ENCODE measurements at places on chromosomes 1 and 21.

DNA sequence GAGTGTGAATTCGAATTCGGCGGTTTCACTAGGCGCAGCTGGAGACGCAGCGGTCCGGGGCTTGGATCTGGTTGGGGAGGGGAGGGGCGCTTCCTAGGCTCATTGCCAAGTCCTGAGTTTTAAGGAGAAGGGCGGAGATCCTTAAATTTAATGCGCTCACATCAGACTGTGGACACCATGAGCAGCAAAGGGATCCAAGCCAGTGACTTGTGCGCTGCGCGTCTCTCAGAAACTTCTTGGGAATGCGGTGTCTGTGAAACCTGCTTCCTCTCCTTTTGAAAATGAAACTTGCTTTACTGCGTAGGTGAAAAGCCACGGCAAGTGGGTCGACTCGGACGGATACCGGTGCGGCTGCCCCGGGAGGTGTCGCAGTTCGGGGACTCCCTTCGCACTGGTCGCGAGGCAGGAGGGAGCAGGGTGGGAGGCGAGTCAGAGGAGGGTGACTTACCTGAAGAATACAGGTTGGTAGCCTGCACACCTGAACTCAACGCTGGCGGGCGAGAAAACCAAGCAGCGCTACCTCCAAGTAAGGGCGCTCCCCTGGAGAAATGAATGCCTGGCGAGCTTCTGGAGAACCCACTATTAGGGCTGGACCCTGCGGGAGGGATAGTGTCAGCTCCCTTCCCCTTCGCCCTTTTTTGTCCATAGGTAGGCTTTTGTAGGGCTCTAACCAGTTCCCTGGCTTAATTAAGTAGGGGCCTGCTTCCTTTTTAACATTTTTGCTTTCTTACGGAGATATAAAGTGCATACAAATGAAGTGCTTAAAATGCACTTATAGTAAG is 992 bp downstream of the TENT5C start:
- DNase-seq: no peak

DNA sequence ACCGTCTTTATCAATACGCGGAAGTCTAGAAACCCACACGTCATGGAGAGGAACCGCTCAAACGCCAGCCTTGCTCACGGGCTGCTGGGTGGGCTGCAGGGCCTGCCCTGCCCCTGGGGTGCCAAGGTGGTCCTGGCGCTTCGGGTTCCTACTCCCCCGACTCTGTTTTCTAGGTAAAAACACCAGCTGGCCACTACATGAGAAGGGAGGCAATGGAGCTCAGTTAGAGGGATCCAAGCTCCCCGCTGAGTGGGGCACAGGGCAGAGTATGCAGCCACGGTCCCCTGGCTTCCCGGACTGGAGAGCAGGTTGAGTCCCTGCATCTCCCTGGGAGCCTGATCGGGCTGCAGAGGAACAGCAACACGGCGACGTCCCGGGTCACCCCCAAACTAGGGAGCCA is 41.2 kb upstream of the RIPK4 start:
- DNase-seq: no peak

GRCh38 chr1:156608036-156608674 is 6.9 kb upstream of the GPATCH4 start:
- peak; percentile 37 for DNase-seq

DNA sequence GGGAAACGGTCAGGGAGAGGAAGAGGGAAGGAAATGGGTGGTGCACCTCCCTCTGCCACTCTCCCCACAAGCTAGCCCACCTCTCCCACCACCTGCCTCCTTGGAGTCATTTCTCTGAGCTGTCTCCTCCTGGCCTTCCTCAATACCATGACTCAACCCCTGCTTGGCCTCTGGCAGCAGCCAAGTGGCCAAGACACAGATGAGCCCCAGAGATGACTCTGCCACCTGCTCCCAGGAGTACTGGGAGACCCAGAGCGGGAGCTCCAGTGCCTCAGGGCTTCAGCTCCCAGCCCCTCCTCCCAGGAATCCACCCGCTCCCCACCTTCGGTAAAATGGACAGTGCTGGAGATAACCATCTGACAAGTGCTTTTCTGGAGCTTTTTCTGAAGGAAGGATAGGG is 2.6 kb downstream of the S100A16 start:
- no peak for DNase-seq

DNA sequence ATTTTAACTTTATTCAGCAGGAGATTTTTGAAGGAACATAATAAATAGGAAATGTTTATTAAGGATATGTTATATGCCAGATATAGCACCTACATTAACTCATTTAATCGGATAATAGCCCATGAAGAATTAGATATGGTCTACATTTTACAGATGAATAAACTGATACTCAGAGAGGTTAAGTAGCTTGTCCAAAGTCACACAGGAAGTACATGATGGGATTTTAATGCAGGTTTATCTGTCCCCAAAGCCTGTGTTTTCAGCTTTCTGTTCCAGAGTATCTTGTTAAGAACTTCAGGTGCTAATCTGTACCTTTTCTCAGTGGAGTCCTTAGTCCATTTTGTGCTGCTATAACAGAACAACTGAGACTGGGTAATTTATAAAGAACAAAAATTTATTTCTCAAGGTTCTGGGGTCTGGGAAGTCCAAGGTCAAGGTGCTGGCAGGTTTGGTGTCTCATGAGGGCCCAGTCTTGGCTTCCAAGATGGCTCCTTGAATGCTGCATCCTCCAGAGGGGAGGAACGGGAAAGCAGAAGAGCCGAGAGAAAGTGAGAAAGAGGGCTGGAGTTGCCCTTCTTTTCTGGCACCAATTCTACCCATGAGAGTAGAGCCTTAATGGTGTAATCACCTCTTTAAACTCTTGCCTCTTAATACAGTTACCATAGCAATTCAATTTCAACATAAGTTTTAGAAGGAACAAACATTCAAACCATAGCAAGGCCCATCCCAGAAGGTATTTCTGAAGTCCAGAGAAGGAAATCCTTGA is 17.3 kb downstream of the C1orf21 start:
- DNase-seq: no peak

GRCh38 chr1:1163538-1164070 is 10.1 kb upstream of the TTLL10 start:
- no peak for DNase-seq

DNA sequence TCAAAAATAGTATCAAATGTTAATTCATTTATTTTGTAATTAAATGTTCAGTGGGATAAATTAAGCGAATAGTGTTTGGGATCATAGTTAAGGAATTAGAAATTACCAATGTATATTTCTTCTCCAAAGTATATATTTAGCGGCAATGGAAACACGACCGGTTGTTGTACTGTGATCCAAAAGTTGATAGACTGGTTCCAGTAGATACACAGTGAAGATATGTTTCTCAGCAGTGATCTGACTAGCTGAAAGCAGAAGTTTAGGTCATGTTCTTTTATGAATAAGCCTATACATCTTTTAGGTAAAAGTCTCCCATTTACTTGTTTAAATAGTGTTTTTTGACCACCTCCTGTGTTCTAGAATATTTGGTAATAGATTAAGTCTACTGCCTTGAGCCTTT is 8.8 kb downstream of the USP16 start:
- DNase-seq: no peak

DNA sequence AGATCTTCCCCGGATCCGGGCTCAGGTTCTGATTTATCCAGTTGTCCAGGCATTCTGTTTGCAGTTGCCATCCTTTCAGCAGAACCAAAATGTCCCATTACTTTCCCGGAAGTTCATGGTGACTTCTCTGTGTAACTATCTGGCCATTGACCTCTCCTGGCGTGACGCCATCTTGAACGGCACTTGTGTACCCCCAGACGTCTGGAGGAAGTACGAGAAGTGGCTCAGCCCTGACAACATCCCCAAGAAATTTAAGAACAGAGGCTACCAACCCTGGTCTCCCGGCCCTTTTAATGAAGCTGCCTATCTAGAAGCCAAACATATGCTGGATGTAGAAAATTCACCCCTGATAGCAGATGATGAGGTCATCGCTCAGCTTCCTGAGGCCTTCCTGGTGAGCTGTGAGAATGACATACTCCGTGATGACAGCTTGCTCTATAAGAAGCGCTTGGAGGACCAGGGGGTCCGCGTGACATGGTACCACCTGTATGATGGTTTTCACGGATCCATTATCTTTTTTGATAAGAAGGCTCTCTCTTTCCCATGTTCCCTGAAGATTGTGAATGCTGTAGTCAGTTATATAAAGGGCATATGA is 22.4 kb downstream of the AADACL4 start:
- no peak for DNase-seq

DNA sequence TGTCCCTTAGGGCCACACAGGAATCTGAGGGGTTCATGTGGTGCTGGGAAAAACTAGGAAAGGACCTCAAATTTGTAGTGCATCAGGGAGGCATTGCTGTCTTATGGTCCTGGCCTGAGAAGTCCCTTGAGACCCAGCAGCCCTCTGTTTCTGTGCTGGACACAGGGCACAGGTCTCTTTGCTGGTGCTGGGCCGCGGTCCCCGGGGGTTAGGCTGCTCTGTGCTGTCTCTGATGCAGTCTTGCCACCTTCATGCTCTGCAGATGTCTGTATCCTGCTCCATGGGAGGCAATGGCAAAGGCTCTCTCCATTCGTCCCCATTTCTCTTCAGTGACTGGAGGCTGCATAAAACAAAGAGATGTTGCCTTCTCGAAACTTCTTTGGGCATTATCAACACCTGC is 13.0 kb downstream of the EDARADD start:
- DNase-seq: no peak

DNA sequence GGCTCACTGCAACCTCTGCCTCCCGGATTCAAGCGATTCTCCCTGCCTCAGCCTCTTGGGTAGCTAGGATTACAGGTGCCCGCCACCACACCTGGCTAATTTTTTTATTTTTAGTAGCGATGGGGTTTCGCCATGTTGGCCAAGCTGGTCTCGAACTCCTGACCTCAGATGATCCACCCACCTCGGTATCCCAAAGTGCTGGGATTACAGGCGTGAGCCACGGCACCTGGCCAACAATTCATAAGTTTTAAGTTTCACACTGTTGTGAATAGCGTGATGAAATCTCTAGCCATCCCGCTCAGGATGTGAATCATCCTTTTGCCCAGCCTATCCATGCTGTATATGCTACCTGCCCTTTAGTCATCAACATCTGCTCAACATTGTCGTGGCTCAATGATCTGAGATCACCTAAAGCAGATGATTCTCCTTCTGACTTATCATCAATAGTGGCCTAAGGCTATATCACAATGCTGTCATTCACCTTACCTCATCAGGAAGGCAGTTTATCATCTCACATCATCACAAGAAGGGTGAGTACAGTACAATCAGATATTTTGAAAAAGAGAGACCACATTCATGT is 2.6 kb downstream of the PFDN2 start:
- DNase-seq: peak; percentile 71

- DNase-seq: no peak
Measured at GRCh38 chr1:8555582-8555981, 237.7 kb downstream of the SLC45A1 start.

GRCh38 chr1:223363057-223363855 is 720 bp downstream of the SUSD4 start:
- no peak for DNase-seq

GRCh38 chr1:180848191-180848590 is 64.5 kb upstream of the KIAA1614 start:
- DNase-seq: no peak

- DNase-seq: no peak
Measured at GRCh38 chr1:248751635-248752034, 3.9 kb downstream of the LYPD8 start.

DNA sequence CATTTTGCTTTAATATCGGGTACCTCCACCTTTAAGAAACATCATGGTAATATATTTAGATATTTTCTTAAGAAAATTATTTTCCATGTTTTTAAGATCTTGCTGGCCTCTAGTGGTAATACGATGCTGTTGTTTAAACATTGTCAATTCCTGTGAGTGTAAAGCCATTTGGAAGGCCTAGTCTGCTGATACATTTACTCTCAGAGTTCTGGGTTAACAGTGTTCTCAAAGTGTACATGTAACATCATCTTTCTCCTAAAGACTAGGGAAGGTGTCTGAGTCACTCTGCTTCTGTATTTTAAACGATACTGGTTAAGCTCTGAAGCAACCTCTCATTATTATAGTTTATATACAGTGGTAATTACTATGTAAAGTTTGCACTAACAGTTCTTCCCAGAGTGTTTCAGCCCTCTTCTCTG is 189.1 kb downstream of the RASAL2 start:
- DNase-seq: no peak

- no peak for DNase-seq
Measured at GRCh38 chr1:219576931-219577730, 35.8 kb downstream of the ZC3H11B start.

- no peak for DNase-seq
Measured at GRCh38 chr1:245609354-245610150, 454.8 kb downstream of the KIF26B start.

DNA sequence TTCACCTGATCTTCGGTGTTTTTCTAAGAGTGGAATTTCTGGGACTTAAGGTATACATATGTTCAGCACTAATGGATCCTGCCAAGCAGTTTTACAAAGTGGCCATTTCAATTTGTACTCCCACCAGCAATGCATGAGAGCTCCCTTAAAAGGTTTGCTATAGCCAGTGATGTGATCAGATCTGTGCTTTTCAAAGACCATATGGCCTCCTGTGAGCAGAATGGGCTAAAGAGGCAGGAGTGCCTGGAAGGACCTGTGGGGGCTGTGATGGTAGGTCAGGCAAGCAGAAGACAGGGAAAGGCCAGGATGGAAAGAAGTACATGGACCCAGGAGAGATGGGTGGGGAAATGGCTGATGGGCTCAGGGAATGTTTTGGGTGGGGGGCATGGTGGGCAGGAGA is 252.7 kb downstream of the DISC1 start:
- DNase-seq: no peak

DNA sequence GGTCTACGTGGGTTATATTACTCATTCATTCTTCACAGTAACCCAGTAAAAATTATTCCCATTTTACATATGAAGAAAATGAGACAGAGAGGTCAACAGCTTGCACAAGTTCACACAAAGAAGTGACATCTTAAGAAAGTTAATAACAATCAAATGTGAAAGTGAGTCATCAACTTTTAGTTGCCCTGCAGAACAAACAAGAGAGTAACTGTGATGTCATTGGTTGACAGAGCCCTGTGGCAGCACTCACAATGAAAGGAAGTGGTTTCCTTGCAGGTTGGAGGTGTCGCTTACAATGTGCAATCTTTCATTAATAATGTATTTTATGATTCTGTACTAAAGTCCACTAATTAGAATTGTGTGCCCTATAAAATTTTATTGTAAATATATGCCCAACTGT is 369.6 kb downstream of the RYR2 start:
- DNase-seq: no peak

GRCh38 chr21:29074007-29074376 is 544 bp upstream of the CCT8 start:
- DNase-seq: no peak

Data from pulmonary artery endothelial cell (primary cell).